Fibroblast of skin of right biceps (primary cell): ENCODE measurements at places on chromosomes 7 and 10.
A peak's percentile ranks its signal among the peaks of the same experiment; 100 is the strongest.

DNA sequence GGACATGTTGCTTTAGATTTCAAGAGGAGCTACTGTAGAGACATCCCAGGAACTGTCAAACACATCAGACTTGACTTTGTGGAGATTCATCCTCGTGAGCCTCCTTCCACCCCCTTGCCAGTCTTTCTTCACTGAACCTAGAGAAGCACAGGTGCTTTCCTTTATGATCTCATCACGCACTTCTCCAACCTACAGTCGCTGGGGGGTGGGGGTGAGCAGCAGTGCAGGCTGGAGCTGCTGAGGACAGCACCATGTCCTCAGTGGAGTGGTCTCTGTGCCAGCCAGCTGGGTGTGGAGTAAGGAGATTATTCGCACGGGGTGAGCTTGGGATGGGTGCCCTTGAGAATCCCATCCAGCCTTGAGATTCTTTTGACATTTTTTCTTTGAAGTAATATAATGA, 88.1 kb downstream of the VOPP1 start:
- no peak for DNase-seq

DNA sequence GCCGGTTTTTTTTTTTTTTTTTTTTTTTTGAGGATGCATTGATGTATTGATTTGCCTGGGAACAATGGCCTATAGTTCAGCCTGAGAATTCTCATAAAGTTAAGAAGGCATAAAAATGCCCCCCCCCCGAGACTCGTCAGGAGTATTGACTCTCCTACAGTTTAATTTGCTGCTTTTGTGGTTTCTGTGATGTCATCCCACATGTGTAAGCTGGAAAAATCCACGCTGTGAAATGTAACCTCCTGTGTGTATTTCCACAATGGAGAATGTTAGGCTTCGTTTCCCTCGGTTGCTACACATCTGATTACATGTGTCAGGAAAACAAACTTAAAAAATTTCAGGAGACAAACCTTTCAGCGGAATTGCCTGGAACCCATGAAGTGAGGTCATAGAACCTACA, 117.9 kb downstream of the FANK1 start:
- peak; percentile 75 for DNase-seq

GRCh38 chr7:11193888-11194287, 220.2 kb downstream of the PHF14 start:
- DNase-seq, result no peak

DNA sequence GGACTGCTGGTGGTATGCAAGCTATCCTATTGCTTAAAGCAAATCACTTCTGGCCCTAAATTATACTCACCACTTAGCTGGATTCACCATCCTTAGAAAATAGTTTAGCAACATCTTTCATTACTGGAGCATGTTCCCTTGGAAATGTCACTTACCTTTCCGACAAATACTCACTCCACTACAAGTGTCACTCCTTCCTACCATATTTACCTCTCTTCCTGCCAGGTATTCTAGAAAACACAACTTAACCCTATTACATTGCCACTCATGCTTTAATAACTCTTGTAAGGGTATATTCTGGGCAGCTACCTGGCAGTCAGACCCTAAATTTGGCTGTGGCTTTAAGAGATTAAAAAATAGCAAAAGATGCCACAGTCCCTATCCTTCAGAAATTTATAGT, 37.5 kb upstream of the CTNNA3 start:
- no peak for DNase-seq

DNA sequence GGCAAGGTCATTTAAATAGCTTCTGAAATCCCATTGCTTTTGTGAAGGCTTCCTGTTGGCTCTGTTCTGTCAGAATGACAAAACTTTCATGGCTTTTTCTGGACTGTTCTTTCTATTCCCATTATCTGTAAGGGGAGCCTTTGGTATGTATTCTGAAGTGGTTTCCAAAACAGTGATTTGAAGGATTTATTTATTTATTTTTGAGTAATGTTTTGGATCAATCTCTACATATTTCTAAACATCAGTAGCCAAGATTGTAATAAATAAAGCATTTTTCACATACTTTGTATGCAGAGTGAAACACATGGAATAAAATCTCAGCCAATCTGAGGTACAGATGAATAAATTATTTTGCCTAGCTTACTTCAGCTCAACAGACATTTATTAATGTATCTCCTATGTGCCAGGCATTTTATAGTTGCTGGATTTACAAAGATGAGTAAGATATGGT, 121.1 kb downstream of the BBS9 start:
- peak; percentile 76 for DNase-seq

- DNase-seq, result no peak
Measured at GRCh38 chr10:132398566-132398991, 1.6 kb downstream of the PWWP2B start.

DNA sequence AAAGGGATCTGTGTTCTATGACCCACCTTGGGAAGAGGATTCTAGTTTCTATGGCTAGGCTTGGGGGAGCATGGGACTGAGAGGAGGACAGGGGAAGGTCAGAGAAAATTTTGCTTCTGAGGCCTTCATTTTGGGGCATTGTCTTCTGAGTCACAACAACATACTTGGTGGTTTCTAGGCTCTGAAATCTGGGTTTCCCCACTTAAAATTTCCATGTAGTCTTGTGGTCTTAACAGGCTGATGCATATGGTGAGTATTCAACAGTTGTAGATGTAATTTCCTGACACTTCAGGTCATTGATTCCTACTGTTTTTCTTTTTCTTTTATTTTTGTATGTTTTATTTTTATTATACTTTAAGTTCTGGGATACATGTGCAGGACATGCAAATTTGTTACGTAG, 88.5 kb downstream of the ANKRD7 start:
- DNase-seq, result no peak
